ENCODE measurements at places on chromosomes 11 and 22. TPM values are rescaled to one million over a fixed set of nuclear protein-coding genes. Genes with fewer than 3 reads are reported as not detected.

DNA sequence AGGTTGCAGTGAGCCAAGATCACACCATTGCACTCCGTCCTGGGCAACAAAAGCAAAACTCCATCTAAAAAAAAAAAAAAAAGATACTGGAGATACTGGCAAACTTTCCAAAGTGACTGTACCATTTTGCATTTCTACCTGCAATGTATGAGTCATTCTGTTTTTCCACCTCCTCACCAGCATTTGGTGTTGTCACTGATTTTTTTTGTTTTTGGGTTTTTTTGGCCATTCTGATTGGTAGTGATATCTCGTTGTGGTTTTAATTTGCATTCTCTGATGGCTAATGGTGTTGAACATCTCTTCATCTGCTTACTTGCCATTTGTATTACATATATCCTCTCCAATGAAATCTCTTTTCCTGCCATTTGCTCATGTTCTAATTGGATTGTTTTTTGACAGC, 12.0 kb upstream of the RBX1 start:
- H3K36me3 ChIP-seq = peaks cover 3% of the 10 kb centered on the region
- H3K4me1 ChIP-seq = no peaks in the 10 kb centered on the region
- DNase-seq = no peak
- H3K4me3 ChIP-seq = no peak overlapping the region
- H3K27me3 ChIP-seq = no peaks in the 10 kb centered on the region

The SOX6 gene
- total RNA-seq = 20.2 TPM

DNA sequence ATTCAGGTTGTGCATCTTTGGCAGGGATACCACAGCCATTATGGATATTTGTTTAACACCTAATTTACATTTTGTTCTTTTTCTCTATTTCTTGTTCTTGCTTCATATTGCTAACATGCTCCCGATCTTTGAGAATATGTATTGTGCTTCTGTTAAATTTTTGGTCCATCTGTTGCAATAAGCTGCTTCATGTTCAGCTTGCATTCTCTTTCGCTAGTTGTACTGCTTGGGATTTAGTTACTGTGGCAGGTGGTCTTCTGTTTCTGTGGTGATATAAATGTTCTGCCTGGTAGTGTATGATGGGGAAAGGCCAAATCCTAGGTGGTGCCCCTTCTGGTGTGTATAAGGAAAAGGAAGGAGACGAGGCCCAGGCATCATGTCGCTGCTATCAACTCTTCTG, 140.2 kb downstream of the SPON1 start:
- H3K27ac ChIP-seq = no peak overlapping the region
- no peaks in the 10 kb centered on the region for H3K36me3 ChIP-seq
- peaks cover 5% of the 10 kb centered on the region for H3K4me1 ChIP-seq
- no peaks in the 10 kb centered on the region for H3K27me3 ChIP-seq

The BRSK2 gene
- total RNA-seq = 0.52 TPM

DNA sequence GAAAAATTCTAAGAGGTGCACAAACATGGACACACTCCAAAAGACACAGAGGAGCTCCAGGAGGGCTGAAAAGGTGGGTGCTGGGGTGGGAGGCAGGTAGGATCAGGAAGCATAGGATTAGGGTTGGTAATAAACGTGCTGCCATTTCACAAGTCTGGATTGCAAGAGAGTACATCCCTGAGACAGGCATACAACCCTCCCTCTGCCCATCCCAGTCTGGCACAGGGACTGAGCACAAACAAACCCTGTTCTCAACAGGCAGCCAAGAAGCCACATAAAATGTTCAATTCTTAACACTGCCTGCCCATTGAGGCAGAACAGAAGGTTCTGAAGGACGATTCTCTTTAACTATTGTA, 18.5 kb downstream of the SLC35F2 start:
- peaks cover 4% of the 10 kb centered on the region for H3K4me1 ChIP-seq
- no peak overlapping the region for H3K4me3 ChIP-seq
- no peaks in the 10 kb centered on the region for H3K27me3 ChIP-seq
- H3K36me3 ChIP-seq = no peaks in the 10 kb centered on the region
- DNase-seq = no peak

DNA sequence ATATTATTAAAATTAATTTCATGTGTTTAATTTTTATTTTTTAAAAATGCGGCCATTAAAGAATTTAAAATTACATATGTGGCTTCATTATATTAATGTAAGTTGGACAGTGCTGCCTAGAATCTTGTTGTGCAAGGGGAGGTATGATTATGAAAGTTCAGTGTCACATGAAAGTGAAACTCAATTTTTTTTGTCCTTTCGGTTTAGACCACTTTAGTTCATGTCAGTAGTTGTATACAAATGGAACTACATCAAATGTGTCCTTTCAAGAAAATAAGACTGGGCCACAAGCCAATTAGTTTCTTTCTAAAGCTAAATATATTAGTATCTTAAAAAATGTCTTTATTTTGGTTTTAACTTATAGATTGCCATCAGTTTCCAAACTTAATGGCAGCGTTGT, 35.7 kb downstream of the TBCEL start:
- H3K27me3 ChIP-seq = no peaks in the 10 kb centered on the region
- DNase-seq = no peak
- no peak overlapping the region for H3K4me3 ChIP-seq
- no peak overlapping the region for H3K27ac ChIP-seq
- H3K36me3 ChIP-seq = peaks cover 87% of the 10 kb centered on the region
